CD8-positive, alpha-beta memory T cell (primary cell): ENCODE measurements at places on chromosomes 3 and 15.

- no peak for DNase-seq
Measured at GRCh38 chr3:37287776-37288175, 113.4 kb upstream of the LRRFIP2 start.

DNA sequence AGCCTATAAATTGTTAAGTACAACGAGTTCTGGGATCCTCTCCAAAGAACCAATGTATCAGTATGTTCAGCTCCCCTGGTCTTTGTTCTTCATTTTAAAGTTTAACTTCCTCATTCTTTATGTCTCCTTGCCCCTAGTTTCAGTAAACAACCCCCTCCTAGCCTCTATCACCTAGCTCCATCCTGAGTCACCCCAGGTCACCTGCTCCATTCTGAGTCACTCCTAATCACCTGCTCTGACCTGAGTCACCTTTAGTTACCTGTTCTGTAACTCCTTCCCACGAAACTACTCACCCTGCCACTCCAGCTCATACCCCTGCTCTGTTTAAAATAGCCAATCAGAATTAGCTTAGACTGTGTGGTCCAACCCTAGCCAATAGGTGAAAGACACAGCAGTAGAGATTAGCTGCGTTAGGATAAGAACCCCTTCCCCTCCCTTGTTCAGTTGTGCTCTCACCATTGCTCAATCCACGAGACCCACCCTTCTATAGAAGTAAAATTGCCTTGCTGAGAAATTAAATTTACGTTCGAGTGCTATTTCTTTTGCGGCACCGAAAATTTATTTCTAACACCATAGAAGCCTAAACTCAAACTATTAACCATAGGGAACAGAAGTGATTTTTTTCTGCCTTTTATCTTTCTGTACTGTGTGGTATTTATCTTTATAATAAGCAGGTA, 245.0 kb upstream of the ADAMTS9 start:
- no peak for DNase-seq

DNA sequence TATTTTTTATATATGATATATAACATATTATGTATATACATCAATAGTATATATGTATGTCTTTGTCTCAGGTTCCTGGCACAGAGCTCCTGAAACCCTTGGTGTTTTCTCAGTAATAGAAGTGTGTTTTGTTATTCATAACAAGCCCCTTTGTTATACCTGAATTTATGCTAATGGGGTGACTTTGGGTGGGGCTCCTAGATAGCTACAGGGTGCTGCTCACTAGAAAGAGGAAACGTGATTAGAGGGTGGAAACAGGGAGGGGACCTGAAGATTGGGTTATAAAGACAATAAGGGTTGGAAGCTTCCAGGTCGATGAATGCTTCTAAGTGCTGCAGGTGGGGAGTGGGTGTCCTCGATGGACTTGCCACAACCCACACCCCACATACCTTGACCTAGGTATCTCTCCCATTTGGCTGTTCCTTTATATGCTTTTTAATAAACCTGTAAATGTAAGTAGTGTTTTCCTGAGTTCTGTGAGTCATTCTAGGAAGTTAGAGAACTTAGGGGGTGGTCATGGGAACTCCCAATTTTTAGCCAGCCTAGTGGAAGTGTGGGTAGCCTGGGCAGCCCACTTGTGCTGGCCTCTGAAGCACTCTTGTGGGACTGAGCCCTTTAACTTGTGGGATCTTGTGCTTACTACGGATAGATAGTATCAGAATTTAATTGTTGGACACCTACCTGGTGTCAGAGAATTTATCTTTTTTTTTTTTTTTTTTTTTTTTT, 36.9 kb upstream of the C15orf39 start:
- no peak for DNase-seq

- no peak for DNase-seq
Measured at GRCh38 chr3:58434511-58434910, 879 bp upstream of the PDHB start.

- no peak for DNase-seq
Measured at GRCh38 chr3:18035641-18036449, 293.4 kb upstream of the TBC1D5 start.

DNA sequence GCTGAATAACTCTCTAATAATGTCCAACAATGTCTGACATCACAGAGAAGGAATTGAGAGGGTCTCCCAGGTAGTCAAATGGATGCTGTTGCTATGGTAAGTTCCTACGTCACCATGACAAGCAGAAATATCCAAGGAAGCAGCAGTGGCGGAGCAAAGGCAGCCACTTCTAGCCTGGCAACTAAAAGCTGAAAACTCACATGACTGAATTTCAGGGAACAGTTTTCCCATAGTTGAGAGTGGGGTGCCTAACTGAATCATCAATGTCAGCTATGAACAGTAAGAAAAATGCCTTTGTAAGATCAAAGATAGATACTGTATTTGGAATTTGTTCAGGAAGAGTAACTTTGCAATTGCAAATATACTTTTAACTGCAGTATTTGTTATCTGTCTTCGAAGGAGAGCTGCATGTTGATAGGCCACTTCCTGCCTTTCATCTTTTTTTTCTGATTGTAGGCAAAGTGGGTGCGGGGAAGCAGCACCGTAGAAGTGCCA, 161.7 kb downstream of the BBX start:
- no peak for DNase-seq

DNA sequence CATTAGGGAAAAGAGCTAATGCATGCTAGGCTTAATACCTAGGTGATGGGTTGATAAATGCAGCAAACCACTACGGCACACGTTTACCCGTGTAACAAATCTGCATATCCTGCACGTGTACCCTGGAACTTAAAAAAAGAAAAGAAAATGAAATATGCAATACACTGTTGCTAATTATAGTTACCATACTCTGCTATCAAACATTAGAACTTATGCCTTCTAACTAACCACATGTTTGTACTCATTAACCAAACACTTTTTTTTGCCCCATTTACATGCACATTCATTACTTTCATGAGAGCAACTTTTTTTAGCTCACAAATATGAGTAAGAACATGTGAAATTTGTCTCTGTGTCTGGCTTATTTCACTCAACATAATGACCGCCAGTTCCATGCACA, 253.1 kb downstream of the CGGBP1 start:
- DNase-seq: no peak

GRCh38 chr3:41522612-41523011, 323.3 kb downstream of the CTNNB1 start:
- DNase-seq: no peak

- no peak for DNase-seq
Measured at GRCh38 chr3:153572654-153573053, 410.6 kb downstream of the RAP2B start.

DNA sequence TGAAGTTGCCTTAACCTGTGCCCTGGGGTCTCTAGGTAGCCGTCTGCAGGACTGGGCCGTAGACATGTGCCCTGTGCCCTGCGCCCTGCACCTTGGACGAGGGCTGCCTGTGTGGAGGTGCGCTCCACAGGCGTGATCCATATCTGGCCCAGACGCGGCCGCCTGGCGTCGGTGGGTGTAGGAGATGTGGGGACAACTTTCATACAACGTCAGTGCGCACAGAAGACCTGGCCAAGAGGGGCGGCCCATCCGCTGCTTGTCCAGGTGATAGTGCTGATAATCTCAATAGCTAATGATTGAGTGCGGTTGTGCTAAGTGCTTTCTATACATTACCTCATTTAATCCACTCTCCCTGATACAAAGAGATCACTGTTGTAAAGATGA, 665 bp upstream of the RASGRP1 start:
- no peak for DNase-seq

GRCh38 chr15:32867313-32867626, 149.5 kb downstream of the GREM1 start:
- no peak for DNase-seq
